ENCODE measurements at places on chromosomes 12 and 14.

DNA sequence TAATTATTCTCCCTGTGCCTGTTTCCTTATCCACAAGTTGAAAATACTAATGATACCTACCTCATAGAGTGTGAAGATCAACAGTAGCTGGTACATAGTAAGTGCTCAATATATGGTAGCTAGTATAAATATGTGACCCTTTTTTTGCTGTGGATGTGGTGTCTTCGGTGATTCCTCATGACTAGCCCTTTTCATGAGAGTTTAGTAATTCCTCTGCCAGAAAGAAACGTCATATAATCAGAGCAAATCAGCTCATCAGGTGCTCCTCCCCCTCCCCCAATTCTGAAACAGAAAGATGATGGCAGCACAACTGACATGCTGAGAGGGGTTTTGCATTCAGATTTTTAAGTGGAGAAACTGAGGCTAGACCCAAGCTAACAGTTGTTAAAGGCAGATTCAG is 210.8 kb downstream of the SLC41A2 start:
- no peak for DNase-seq

DNA sequence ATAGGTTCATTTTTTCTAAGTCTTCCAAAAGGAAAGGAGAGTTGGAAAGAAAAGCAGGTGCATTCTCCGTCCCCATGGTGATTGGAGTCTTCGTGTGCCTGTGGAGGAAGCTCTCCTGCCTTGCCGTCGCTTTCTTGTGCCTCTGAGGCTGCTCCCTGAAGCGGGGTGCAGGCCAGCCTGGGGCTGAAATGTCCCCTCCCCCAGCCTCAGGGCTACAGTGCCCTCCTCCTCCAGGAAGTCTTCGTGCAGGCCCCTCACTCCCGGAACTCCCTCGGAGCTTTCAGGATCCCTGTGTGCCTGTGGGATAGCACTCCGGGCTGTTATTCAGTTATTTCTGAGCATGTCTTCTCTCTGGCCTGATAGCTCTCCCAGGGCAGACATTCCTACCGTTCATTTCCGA is 569.2 kb downstream of the VRK1 start:
- no peak for DNase-seq

GRCh38 chr14:102696856-102697495 is 80.3 kb upstream of the TRAF3 start:
- DNase-seq: no peak

GRCh38 chr12:2043054-2043453 is 9.7 kb upstream of the CACNA1C start:
- no peak for DNase-seq

- DNase-seq: no peak
These were observed 248.7 kb upstream of the EGLN3 start for GRCh38 chr14:34199585-34199984.

- no peak for DNase-seq
These were observed 167.8 kb downstream of the TTC7B start for GRCh38 chr14:90648421-90648820.

- DNase-seq: no peak
These were observed 5.6 kb downstream of the CLEC14A start for GRCh38 chr14:38250331-38250730.

DNA sequence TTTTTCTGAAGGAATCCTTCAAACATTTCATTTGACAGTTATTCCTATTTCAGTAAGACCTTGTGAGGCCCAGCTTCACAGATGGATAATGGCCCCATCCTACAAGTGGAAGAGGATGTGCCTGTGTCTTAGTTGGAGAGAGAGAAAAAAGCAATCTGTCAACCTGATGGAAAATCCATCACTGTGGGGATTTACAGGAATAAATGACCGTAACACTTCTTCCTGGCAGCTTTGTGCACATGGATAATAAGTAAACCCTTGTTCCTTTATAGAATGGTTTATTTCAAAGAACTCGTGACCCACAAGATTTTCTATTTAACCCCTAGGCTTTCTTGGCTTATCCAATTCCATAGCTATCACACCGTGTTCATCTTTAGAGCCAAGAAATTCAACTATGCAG is 121.4 kb upstream of the PCED1B start:
- DNase-seq: no peak

Measured in GM19239 (cell line).